PC-3 (cell line): ENCODE measurements at places on chromosomes 2 and 18. TPM values are rescaled to one million over a fixed set of nuclear protein-coding genes. Genes with fewer than 3 reads are reported as not detected.
A peak's percentile ranks its signal among the peaks of the same experiment; 100 is the strongest.

Gene MALT1
- total RNA-seq: 24.2 and 26.3 TPM in 2 replicates

DNA sequence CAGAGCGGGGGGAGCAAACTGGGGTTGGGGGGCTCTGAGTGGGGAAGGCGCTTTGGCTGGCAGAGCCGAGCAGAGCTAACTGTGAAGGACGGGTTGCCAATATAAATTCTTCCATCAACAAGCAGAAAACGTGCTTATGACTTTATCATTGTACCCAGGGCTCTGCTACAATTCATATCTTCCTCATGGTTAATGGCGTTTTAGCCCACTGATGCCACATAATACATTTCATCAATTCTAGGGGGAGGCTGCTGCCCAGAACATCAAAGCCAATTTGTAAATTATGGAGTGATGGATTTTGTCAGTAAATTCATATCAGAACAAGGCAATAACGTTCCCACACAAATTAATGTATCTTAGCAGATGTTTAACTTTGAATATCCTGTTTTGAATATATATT is 175.5 kb upstream of the RAB12 start:
- no peaks in the 10 kb centered on the region for H3K4me1 ChIP-seq
- H3K27me3 ChIP-seq: no peaks in the 10 kb centered on the region
- no peak overlapping the region for H3K4me3 ChIP-seq

GRCh38 chr18:8379187-8379941 is 229.9 kb upstream of the RAB12 start:
- H3K4me3 ChIP-seq: no peak overlapping the region
- DNase-seq: no peak
- H3K27ac ChIP-seq: no peak overlapping the region
- H3K36me3 ChIP-seq: no peaks in the 10 kb centered on the region
- no peaks in the 10 kb centered on the region for H3K4me1 ChIP-seq
- H3K27me3 ChIP-seq: no peaks in the 10 kb centered on the region

DNA sequence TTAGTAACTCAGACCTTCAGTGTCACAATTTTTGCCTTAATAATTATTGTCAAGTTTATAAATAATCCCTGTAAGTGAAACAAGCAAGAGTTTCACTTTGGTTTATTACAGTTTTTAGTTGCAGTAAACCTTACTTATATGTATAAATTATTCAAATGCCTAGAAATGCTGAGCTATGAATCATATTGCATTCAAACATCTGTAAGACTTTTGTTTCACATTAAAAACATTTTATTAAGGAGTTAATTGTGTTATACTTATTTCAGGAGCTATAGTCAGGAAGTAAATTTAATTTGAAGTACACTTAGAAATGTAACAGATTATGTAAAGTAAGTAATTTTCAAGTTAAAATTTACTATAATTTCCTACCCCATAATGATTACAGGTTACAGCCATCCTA is 3.9 kb upstream of the ETAA1 start:
- no peak for DNase-seq
- no peaks in the 10 kb centered on the region for H3K36me3 ChIP-seq
- no peaks in the 10 kb centered on the region for H3K27me3 ChIP-seq
- no peak overlapping the region for H3K27ac ChIP-seq

DNA sequence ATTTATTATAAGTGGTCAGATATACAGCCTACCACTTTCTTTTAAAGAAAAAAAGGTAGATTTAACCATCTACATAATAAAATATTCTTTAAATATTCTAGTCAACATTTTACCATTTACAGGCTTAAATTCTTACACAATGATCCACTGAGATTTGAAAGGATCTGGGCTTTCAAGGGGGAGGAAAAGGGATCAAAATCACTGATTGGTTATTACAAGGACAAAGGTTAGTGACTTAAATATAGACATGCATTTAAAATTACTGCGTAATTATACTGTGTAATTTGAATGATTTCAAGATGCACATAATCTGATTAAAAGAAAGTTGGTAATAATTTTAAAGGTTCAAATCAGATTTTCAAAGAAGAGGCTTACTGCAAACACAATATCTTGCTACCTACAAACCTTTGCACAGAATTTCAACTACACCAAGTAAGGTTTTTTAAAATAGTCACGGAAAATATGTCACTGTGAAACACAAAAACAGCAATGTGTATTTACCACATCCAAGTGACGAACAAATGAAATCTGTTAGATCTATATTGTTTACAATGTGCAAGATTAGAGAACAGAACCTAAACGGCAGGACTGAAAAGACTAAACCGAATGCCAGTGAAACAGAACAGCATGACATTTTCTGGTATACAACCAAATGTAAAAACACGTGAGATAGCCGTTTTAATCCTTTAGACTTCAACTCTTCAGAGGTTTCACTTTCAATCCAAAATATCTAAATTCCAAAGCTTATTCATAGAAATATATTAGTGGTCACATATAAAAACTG is 40.8 kb downstream of the RTN4 start:
- H3K27ac ChIP-seq: no peak overlapping the region
- H3K4me3 ChIP-seq: no peak overlapping the region
- no peaks in the 10 kb centered on the region for H3K36me3 ChIP-seq

DNA sequence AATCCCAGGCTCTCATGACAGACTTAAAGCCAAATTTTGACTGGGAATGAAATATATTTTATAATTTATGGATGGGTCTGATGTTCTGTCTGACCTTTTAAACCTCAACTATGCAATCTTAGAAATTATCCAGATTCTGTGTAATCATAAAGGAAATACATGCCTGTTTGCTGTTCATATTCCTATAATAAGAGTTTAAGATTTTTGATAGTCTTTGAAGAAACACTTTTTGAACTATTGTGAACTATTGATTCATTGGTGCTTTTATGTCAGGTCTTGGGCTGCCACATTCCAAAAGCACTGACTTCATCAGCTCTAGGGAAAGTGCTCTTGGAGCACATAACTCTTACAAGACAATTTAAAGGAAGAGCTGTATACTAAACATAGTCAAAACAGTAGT is 64.2 kb downstream of the CCDC150 start:
- H3K36me3 ChIP-seq: peaks cover 3% of the 10 kb centered on the region; the same call in 1 of the 2 replicates
- H3K27ac ChIP-seq: no peak overlapping the region
- H3K27me3 ChIP-seq: no peaks in the 10 kb centered on the region
- no peaks in the 10 kb centered on the region for H3K4me1 ChIP-seq
- no peak overlapping the region for H3K4me3 ChIP-seq
- DNase-seq: no peak

- peak overlapping the region; percentile 83 for H3K4me3 ChIP-seq
- no peaks in the 10 kb centered on the region for H3K36me3 ChIP-seq
- no peaks in the 10 kb centered on the region for H3K27me3 ChIP-seq
- H3K27ac ChIP-seq: peak overlapping the region; percentile 90
Observed at GRCh38 chr2:113158884-113159553, 14.8 kb upstream of the PSD4 start.

DNA sequence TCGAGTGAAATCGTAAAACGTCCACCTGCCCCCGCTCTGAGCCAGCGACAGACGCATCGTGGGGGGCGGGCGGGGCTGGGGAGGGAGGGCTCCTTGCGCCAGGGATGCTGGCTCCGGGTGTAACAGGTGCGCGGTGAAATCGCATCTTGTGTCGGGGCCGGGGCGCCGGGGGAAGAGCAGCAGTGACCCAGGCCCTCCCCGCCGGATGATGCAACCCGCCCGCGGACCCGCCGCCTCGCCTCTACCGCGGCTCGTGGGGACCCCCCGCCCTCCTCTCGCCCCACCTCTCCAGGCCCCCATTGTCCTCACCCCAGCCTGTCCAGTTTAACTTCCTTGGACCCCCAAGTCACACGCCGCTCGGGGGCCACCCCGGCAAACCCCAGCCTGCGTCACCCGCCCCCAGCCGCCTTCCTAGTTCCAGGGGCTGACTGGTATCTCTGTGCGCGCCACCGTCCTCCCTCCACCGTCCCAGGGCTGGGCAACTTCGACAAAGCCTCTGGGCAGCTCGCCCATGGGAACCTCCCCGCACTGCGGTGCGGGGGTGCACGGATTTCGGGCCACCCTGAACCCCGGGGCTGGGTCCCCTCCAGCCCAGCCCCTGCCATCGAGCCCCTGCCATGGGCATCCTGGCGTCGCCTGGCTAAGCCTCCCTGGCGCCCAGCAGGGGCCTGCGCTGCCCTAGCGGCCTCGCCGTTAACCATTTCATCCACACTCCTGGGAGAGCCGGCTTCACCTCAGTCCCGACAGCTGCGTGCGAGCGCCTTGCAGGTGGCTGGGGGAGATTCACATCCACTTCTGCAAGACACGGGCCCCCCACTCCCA is 799 bp upstream of the KIF1A start:
- H3K4me3 ChIP-seq: no peak overlapping the region
- H3K36me3 ChIP-seq: no peaks in the 10 kb centered on the region
- no peak overlapping the region for H3K27ac ChIP-seq
- H3K4me1 ChIP-seq: no peaks in the 10 kb centered on the region
- no peak for DNase-seq
- H3K27me3 ChIP-seq: peaks cover 57% of the 10 kb centered on the region

GRCh38 chr18:72871091-72871490 is 3.3 kb upstream of the NETO1 start:
- H3K27me3 ChIP-seq: no peaks in the 10 kb centered on the region
- DNase-seq: peak; percentile 81
- peaks cover 13% of the 10 kb centered on the region for H3K4me1 ChIP-seq
- H3K36me3 ChIP-seq: no peaks in the 10 kb centered on the region
- no peak overlapping the region for H3K4me3 ChIP-seq

- DNase-seq: no peak
- H3K4me3 ChIP-seq: no peak overlapping the region
- H3K27ac ChIP-seq: no peak overlapping the region
- H3K4me1 ChIP-seq: no peaks in the 10 kb centered on the region
Observed at GRCh38 chr2:188050726-188051125, 240.9 kb upstream of the GULP1 start.

DNA sequence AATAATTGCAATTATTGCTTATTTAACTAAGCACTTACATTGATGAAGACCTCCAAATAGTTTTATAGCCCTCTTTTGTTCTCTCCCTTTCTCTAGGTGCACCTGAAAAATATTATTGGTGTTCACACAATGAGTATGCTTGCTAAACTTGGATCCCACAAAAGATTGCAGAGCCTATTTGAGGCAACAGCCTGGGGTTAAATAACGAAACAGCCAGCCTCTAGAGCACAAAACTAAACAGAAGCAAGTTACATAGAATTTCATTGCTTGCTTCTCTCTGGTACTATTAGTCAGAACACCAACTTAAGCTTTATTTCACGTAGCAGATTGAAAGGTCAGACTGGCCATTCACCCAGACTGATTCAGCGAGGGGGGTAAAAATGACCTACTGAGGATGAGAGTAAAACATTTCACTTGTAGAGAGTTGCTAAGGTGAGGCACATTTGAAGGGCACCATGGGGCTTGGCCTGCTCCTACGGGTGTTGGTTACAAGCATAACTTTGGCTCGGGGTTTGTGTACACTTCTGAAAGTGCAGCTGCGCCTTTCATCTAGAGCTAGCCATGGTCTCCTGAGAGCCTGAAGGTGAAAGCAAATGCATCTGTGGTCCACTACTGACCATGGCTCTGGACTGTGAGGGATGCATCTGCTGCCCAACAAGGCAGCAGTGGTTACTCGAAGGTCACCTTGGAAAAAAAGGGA is 225.1 kb upstream of the LRRTM1 start:
- no peak overlapping the region for H3K27ac ChIP-seq
- H3K36me3 ChIP-seq: no peaks in the 10 kb centered on the region
- H3K4me3 ChIP-seq: no peak overlapping the region

DNA sequence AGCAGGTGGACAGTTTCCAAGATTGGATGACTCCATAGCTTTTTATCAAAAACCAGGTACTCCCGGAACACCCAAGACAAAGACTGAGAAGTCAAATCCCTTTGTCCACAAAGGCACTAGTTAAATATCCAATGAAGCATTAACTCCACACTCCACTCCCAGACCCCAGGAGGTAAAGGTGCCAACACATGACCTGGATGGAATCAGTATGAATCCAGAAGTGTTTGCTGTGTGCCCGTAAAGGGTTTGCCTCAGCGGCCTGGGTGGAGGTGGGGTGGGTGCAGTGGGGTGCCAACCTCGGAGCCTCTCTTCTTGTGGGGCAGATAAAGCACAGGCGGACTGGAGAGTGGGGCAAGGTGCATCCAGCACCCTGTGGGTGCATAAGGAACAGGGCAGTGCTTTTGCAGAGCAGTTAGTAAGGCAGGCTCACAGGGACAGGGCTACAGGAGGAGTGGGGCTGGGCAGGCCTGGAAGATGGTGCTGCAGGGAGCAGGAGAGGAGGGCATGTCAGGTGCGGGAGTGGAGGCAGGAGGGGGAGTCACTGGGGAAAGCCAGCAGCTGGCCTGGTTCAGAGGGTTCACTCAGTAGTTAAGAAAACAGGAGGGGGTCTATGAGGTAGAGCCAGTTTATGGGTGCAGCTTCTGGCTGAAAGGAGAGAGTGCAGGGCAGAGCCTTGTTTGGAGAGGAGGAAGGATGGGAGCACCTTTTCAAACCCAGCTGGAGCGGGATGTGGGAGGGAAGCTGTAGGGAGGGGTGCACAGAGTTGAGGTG is 208.4 kb upstream of the SMAD2 start:
- H3K27ac ChIP-seq: peak overlapping the region; percentile 68
- H3K4me1 ChIP-seq: peaks cover 21% of the 10 kb centered on the region

DNA sequence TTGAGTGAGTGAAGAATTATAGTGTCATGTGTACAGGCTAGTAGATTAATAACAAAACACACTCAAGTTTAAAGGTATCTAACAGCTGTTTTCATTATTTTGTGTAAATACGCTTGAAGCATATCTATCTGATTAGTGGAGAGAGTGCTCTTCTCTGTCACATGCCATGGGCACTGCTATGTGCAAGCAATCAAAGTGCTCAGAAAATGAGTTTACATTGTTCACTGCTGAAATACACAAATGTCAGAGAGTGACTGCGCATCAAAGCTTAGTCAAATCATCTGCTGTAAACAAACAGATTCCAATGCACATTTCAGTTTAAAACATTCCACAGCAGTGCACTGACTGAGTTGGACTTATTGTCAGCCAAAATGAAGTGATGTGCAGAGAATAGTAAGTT is 423.4 kb downstream of the ZEB2 start:
- peaks cover 15% of the 10 kb centered on the region for H3K4me1 ChIP-seq
- no peaks in the 10 kb centered on the region for H3K36me3 ChIP-seq
- no peaks in the 10 kb centered on the region for H3K27me3 ChIP-seq
